ENCODE measurements at places on chromosomes 13 and 19.
A peak's percentile ranks its signal among the peaks of the same experiment; 100 is the strongest.

- DNase-seq, result no peak
These were observed 484.5 kb downstream of the DIAPH3 start for GRCh38 chr13:59679254-59679653.

DNA sequence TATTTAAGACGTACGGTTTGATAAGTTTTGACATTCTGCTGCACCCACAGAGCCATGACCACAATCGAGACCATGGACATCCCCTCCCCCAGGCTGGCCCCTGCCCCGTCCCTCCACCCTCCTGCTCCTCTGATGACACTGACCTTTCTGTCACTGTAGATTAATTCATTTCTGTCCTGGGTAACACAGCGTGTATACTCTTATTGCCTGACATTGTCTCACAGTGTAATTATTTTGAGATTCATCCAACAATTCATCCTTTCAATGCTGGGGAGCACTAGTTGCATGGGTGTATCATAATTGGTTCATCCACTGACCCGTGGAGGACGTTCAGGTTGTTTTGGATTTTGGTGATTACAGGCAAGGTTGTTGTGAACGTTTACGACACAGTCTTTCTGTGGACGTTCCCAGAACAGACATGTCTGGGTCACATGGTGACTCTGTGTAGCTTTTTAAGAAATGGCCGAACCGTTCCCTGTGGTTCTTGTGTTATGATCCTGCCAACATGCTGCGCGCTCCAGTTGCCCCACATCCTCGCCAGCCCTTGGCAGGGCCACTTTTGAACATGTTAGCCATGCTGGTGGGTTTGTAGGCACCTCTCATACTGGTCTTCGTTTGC lies 41.9 kb downstream of the C13orf46 start:
- DNase-seq, result peak; percentile 9

DNA sequence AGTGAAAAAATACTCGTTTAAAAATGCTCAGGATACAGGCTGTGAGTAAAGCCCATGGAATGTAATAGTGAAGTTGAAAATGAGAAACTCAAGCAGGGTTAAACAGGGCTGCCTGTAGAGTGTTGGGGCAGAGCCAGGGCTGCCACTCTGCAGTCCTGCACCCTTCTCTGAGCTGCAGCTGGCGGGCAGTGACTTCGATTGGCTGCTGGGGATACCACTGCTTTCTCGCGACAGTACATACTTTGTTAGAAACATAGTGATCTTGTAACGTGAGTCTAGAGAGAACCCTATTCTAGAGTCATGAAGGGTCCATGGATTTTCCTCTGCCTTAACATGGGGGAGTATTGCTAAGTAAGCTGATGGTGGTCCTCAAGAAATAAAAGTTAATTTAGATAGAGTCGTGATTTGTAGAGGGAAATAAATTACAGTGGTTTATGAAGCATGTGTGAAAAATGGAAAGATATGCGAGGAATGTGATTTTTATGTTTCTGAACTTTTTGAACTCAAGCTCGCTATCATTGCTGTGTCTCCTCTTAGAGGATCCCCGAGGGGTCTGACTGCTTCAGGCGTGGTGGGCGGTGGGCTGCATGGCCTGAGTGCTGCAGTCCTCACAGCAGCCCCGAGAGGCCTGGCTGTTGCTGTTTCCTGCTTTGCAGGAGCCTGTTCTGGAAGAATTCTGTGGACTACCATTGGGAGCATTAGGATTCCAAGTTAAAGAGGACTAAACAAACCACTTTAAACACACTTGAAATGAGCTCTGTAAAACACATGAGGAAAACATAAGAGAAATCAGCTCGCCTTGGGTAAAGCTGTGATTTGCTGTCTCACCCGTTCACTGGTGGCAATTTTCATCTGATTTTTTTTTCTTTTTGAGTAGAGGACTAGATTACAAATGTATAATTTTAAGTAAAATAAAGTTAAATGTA lies 95.7 kb downstream of the ARHGEF7 start:
- peak; percentile 70 for DNase-seq

GRCh38 chr13:78030341-78030896 lies 111.8 kb upstream of the EDNRB start:
- no peak for DNase-seq

- DNase-seq, result no peak
These were observed 45.1 kb downstream of the MIPEP start for GRCh38 chr13:23844132-23844531.

DNA sequence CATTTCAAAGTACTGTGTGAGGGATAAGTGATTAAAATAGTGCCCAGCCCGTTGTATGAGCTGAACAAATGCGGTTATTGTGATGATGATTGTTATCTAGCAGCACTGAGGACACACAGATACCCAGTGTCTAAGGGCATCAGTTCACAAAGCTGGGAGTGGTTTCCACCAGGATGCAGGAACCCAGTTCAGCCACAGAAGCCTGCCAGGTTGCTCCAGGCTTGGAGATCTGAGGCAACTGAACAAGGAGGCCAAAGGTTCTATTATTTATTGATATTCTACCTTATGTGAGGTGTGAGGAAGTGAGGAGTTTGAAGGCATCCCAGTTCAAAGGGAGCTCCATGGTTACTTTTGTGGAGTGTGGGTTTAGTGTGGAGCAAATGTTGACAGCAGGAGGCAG lies 13.2 kb downstream of the DIAPH3 start:
- no peak for DNase-seq

DNA sequence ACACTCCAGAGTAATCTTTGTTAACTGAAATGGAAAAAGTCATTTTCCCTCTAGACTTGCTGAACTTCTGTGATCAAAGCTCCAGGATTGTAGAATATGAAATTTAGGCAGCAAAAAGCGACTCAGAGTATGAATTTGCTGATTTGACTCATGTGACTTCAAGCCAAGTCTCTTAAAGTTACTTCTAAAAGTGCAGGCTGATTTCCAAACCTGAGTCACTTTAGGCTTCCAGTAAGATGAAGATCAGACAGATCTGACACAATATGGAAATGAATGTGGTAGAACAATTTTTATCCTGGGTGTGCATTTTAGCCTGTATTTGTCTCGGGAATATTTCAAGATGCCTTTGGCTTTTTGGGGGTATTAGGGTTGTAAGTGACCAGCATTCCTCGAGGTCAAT lies 151.0 kb upstream of the TMTC4 start:
- no peak for DNase-seq

- peak; percentile 76 for DNase-seq
These were observed 2.0 kb downstream of the ETV2 start for GRCh38 chr19:35643255-35644205.

DNA sequence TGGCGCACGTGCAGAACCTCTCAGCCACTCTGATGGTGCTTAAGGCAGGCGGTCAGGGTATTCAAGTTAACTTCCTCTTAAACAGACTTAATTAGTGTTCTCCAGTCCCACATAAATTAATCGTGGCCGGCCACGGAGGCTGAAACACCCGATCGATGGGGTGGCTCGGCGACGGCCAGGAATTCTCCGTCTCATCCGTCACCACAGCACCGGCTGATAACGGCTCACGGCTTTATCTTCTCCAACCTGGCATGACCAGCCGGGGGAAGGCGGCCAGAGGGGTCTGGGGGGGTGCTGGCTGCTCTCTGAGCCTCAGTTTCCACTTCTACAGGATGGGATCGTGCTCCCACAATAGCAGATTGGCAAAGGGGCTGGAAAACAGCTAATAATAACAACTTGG lies 32.6 kb upstream of the TCF3 start:
- no peak for DNase-seq

- DNase-seq, result peak; percentile 36
These were observed 426 bp downstream of the MYO9B start for GRCh38 chr19:17075864-17076542.

DNA sequence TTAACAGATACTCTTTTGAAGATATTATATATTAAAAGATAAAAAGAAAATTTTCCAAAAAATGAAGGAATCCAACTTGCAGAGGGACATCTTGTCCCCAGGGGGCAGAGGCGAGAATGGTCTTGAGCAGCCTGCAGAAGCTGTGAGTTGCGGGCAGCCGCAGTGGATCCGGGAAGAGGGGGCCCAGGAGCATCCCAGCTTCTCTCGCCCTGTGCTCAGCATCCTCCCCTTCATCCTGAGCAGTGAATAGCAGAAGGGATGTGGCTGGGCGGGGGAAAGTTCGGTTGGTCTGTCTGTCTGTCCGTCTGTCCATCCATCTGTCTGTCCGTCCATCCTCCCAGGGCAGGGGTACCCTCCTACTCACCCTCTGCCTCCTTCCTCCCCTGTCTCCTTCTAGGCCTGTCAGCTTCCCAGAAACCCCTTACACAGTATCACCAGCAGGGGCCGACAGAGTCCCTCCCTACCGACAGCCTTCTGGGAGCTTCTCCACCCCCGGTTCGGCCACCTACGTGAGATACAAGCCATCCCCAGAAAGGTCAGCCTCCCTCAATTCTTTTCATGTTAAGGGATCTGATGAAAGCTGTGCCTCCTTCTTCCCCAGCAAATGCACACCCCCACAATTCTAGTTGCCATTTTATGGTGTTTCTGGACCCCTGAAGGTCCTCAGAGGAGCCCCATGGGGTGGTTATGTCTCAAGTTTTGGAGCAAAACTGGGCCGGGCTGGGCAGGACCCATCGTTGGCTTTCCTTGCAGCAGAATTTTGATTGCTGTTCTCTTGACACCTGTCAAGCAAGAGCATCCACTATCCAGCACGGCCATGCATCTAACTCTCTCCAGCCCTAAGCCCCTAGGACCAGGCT lies 81.6 kb downstream of the DPF1 start:
- peak; percentile 67 for DNase-seq

GRCh38 chr19:18637673-18638630 lies 1.1 kb downstream of the KLHL26 start:
- no peak for DNase-seq

DNA sequence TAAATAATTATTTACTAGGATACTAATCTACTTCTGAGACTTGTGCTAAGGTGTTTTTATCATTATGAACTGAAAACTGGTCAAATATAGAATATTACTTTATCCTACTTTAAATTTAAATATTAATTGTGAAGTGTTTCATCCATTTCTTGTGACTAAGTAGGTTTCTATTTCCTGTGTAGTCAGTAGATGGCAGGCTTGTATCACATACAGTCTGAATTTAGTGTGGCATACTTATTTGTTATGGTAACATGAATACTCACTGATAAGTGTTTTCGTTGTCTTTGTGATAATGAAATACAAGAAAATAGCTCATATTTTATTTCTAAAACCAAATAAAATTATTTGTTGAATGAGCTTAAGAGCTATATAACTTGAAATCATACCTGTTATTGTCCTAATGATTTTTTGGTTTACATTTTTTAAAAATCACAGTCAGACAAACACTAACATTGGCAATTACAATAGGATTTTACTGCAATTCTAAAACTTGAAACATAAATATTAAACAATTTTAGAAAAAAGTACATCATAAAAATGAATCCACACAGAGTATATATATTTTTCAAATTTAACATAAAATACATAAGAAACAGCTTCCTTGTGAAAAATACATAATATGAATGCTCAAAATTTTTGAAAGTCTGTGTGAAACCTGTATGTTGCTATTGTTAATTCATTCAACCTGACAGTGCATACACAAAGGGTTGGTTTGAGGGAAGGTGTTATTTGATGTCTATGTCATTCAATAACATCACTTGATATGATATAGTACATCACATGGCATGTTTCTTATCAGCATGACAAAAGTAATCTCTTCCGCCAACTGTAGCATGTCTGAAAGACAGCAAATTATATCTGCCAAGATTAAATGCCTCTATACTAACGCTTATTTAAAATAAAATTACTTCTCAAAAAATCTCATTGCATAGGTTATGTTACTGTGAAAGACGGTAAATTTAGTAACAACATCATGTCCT lies 904.8 kb upstream of the PCDH20 start:
- DNase-seq, result no peak

- DNase-seq, result no peak
These were observed 108.1 kb upstream of the UBL3 start for GRCh38 chr13:29958476-29958875.

DNA sequence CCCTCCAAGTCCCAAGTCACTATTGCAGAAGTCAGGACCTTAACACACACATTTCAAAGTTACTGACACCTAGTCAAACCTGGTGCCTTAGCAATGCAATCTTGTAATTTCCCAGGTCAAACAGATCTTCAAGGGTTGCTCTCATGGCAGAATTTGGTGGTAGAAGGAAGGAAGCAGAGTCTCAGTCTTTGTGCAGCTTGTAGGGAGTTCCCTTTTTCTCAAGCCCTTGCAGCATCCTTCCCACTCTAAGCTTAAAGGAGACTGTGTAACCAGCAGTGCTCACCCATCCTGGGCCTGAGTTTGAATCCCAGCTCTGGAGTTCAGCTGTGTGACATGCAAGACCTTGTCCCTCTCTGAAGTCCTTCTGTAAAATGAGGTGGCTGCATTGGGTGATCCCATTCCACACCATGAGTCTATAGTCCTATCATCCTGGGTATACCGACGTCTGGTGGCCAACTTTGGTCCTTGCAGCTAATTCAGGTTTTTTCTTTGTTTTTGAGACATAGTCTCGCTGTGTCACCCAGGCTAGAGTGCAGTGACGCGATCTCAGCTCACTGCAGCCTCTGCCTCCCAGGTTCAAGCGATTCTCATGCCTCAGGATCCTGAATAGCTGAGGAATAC lies 9.8 kb downstream of the SIGLEC10 start:
- no peak for DNase-seq

- DNase-seq, result no peak
These were observed 10.2 kb upstream of the SIGLEC6 start for GRCh38 chr19:51541458-51542357.

DNA sequence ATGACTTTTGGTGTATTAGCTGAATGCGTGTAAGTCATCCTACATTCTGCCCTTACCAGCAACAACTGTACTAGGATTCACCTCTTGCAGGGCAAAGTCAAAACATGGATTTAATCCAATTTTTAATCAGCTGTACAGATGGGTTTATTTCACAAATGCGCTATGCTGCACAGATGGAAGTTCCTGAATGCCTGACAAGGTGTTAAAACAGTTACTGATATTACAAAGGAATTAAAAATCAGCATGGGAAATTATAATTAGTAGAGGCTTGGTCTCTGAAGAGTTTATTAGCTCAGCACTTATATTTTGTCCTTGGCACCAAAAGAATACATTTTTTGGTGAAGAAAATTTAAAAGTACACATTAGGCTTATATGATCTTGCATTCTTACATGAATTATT lies 448.9 kb downstream of the PCDH9 start:
- no peak for DNase-seq

DNA sequence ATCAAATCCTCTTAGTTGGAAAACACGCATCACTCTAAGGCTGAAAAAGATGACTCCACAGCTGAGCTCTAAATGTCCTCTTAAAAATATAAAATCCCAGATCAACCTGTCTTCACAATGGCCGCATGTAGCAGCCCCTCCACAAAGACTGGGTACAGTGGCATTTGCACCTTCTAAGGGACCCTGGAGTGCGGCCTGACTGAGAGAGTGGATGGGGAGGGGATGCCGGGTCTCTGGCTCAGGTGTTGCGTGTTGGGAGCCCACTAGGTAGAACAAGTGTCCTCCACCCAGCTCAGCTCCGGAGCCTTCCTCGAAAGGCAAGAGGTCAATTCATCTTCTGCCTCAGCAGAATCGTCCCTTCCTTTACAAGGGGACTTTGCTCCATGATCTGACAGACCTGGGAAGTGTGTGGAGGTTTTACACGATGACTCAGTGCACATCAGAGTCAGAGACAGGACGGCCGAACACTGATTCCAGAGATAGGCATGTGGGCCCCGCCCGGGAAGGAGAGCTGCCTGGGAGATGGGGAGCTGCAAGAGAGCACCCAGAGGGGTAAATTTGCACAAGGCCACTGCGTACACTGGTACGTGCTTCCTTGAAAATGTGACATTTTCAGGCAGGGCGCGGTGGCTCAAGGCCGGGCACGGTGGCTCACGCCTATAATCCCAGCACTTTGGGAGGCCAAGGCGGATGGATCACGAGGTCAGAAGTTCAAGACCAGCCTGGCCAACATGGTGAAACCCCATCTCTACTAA lies 23.5 kb upstream of the SLC15A1 start:
- no peak for DNase-seq

Data from psoas muscle (tissue), 8 donors.